ENCODE measurements at places on chromosomes 7 and 10.

DNA sequence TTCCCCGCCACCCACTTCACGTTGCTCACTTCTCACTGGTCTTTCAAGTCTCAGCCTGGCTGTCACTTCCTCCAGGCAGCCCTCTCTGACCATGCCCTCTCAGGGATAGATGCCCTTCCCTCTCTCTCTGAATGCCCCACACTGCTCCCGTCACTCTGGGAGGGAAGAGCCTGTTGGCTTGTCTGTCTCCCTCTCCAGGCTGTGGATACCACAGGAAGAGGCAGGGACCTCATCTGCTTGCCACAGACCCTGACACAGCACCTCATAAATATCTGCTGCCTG lies 93.1 kb downstream of the OAT start:
- DNase-seq = no peak

GRCh38 chr7:50706469-50706937 lies 76.2 kb downstream of the GRB10 start:
- no peak for DNase-seq

- DNase-seq = peak; percentile 35
Measured at GRCh38 chr7:47991741-47992311, 12.4 kb upstream of the HUS1 start.

DNA sequence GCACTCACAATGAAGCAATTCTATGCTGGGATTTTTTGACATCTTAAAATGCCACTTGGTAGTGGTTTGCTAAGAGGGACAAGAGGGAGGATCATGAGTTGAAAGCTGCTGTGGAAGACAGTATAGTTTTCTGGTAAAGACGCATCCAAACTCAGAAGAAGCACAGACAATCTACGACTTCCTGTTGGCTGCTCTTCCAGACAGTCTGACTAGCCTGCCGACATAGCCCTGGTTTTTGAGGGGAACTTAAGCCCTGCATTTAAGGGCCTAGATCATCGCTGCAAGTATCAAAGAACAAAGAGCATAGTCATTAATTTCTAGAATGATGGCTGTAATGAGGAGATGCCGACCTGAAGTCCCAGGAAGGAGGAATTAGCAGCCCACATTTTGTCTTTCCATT lies 99.9 kb upstream of the IKZF1 start:
- no peak for DNase-seq

DNA sequence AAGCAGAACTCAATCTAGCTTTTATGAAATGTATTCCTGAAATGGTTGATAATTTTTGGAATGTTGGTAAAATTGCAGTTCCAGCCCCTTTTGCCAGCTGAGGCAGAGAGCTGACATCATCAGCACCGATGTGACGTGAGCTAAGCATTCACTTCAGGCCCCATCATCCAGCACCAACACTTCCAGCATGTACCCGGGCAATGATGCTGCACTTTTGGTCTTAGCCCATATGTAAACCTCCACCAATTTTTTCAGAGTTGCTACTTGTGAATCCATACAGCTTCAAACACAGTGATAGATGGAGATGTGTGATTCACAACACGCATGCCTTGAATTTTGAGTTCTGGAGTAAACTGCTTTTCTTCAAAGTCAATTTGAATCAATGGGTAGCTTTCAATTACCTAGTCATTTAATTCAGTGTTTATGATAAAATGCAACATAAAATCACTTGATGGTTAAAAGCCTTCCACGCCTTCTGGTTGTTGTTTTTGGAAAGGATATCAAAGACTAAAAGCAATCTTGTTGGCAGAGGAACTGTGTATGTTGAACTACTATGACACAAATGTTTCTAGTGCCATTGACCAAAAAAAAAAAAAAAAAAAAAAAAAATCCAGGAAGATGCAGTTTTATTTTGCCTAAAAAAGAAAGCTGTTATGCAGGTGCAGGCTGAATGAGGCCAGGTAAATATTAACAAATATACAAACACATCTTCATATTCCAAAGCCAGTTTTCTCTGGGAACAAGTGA lies 73.9 kb downstream of the NRP1 start:
- peak; percentile 37 for DNase-seq

DNA sequence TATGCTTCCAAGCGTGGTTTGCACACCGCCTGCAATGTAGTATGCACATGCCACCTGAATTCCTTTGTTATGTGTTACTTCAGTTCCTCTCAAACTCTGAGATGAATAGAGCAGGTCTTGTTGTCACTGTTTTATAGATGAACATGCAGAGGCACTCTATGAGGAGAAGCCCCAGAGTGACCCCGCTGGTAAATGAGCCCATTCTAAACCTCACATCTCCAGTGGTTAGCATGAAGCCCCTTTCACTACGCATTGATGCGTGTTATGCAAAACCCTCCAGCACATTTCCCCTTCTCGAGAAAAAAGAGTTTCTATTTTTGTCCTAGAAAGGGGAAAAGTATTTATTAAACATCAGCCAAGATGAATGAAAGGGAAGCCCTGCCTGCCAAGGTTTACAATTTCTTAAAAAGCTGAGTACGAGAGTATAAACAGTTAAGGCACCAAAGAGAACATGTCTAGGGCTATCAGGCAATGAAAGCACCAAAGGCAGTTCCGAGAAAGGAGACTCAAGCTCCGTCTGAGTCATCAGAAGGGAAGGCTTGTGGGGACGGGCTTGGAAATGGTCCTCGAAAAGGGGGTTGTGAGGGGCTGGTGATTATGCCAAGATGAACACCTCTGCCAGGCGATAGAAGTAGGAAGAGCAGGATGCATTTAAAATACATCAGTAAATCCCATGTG lies 58.7 kb upstream of the PFKP start:
- no peak for DNase-seq

DNA sequence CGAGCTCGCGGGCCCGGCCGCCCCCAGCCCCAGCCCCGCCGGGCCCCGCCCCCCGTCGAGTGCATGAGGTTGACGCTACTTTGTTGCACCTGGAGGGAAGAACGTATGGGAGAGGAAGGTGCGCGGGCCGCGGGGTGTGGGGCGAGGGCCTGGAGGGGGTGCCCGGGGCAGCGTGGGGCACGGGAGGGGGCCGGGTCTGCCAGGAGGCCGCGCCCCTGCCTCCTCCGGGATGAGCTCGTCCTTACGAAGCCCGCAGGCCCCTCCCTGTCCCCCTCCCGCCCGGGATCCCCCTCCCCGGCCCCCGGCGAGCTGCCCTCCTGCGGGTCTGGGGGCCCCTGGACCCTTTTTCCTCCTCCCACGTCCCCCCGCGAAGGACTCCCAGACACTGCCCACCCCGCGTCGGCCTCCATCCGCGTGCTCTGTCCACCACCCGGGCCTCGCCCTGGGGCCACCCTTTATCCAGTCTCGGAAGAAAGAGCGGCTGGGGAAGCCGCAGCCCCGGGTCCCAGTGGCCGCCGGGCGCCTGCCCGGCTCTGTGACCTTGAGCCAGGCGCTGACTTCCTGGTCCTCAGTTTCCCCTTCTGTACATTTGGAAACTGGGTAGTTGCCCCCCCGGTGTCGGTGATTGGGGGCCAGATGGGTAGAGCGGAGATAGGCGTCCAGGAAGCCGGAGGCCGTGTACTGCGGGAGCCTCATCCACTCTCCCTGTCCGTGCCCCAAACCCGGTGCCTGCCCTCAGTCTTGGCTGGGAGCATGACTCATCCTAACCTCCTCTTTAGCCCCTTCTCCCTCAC lies 521 bp downstream of the LIMK1 start:
- peak; percentile 65 for DNase-seq

DNA sequence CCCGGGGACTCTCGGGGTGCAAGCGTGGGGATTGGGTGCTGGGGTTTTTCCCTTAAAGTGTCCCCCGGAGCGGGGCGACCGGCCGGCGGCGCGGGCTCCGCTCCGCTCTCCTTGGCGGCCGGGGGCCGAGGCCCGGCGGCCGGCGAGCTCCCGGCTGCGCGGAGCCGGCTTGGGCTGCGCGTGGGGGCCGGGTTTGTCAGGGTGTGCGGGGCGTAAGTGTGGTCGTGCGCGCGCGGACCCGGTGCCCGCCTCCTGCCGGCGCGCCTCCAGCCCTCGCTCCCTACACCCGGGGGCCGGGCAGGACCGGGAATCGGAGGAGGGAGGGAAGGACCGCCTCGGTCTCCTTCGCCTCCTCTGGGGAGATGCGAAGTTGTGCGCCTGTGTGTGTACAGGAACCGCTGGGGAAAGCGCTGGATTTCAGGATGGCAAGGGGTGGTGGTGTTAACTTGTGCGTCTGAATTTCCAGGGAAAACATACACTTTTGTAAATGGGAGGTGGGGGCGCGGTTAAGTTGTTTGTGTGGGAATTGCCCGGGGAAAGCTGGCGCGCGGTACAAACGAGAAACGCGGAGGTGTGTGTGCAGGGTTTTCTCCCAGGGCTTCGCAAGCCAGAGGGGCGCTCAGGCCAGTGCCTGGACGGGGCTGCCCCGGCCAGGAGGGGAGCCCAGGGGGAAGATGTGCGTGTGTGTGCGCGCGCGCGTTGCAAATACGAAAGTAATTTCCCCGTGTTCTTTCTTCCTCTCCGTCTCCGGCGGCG lies 737 bp downstream of the ZMIZ1 start:
- no peak for DNase-seq

DNA sequence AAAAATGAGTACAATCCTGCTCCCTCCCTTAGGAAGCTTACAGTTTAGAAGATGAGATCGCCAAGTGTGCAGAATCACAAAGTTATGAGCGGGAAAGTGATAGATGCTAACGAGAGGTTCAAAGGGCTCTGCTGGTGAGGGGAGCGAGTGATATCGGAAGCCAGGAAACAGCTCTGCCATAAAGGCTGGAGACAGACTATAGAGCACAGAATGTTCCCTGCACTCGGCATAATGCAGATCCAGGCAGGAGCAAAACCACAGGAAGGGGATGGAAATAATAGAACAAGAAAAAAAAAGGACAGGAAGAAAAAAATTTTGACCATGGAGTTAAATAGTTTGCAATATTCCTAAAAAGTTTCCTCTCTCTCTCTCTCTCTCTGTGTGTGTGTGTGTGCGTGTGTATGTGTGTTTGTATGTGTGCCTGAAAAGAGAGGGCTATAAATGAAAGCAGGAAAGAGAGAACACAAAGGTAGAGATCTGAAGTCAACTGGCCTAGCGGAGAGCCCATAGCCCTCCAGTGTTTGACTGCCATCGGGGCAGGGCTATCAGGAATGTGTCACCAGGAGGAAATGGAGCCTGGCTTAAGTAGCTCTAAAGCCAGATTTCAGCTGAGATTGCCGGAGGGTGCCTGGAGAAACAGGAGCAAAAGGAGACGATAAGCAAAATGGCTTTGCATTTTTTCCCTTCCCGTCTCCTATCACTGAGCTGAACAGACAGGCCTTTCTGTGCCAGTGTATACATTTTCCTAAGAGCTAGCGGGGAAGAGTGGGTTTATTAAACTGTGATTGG lies 175.8 kb upstream of the LYZL1 start:
- no peak for DNase-seq

DNA sequence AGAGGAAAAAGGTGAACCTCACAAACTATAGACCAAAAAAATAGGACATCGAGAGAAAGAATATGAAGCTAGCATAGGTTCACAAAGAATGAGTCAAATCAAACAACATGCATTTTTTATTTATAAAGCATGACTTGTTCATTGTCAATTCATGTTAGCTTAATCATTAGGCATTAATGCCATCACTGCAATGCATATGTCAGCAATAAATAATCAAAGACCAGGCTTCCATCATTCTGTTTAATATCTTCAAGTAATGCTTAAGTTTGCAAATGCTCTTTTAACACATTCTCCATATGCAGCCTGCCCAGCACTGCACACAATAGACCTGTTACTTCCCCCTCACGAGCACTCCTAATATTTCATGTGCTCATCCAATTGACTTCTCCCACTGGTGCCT lies 8.9 kb upstream of the MAGI2 start:
- no peak for DNase-seq

DNA sequence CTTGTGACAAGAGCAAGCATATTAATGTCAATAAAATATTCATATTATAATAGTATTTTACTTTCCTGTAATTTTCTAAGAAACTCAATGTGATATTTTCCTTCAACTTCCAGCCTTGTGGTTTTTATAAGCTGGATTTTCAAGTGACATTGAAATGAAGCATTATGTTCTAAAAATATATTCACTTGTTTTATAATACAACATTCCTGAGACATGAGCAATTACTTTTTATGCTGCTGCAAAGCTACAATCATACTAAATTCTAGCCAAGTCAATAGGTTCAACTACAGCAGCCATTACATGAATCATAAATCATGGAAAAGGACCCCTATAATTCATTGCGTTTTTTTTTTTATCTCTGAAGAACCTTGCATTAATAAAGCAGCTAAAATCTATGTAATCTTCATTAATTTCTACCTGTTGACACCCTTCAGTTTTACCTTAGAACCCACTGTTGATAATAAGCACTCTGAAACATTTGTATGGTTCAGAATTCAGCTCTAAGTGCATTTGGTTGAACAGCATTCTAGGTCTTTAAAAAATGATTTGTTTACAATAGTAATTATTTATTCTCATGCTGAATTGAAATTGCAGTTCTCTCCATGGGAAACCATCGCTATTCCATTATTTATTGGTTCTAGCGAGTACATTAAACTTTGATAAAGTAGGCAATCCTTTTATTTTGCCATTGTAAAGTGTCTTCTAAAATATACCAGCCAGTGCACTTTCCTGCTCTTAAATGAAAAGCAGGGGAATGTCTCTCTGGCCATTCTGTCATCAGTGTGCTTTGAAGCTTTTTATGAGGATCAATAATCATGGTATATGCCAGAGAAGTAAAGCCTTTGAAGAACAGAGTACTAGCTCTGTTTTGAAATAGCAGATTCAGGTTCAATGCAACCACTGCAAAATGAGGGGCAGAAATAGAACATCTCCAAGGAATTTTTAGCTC lies 132.6 kb downstream of the GNAT3 start:
- DNase-seq = no peak

- no peak for DNase-seq
Measured at GRCh38 chr7:143396625-143397556, 11.8 kb downstream of the EPHA1 start.

- DNase-seq = no peak
Measured at GRCh38 chr7:56121440-56121839, 5.2 kb upstream of the NUPR2 start.

- no peak for DNase-seq
Measured at GRCh38 chr10:106043863-106044262, 1120.6 kb downstream of the SORCS1 start.

- no peak for DNase-seq
Measured at GRCh38 chr10:100662067-100662466, 83.3 kb upstream of the PAX2 start.

- DNase-seq = no peak
Measured at GRCh38 chr7:83492802-83493201, 156.1 kb downstream of the SEMA3E start.

DNA sequence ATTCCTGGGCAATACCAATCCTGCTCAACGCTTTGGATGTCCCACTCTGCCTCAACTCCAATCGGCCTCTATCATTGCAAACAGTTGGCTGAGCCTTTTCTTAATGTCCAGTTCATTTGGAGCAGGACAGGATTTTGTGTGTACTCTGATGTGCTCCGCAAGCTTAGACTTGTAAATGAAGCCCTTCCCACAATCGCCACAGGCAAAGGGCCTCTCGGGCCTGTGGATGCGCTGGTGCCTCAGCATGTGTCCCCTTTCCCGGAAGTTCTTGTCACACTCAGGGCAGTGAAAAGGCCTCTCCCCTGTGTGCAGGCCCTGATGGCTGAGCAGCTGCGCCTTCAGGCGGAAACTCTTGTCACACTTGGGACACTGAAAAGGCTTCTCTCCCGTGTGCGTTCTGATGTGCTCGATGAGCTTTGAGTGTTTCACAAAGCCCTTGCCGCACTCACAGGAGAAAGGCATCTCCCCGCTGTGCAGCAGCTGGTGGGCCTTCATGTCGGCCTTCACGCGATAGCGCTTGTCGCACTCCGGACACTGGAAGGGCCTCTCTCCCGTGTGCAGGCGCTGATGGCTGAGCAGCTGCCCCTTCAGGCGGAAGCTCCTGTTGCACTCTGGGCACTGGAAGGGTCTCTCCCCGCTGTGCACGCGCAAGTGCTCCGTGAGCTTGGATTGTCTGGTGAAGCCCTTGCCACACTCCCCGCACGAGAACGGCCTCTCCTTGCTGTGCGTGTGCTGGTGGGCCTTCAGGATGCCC lies 20.0 kb downstream of the ZNF786 start:
- no peak for DNase-seq

- DNase-seq = no peak
Measured at GRCh38 chr7:92631850-92632487, 41.8 kb upstream of the FAM133B start.
